Stomach (tissue), 19 donors: ENCODE measurements at places on chromosomes 11 and 22. TPM values are rescaled to one million over a fixed set of nuclear protein-coding genes. Genes with fewer than 3 reads are reported as not detected.

GRCh38 chr11:13278609-13279486, 1.3 kb downstream of the BMAL1 start:
- H3K27me3 ChIP-seq, result no peaks in the 10 kb centered on the region
- H3K4me3 ChIP-seq, result peak overlapping the region; percentile 78
- no peaks in the 10 kb centered on the region for H3K4me1 ChIP-seq
- H3K27ac ChIP-seq, result peak overlapping the region; percentile 97

Gene OMP
- not detected for total RNA-seq

Gene CASP5
- total RNA-seq, result not detected

DNA sequence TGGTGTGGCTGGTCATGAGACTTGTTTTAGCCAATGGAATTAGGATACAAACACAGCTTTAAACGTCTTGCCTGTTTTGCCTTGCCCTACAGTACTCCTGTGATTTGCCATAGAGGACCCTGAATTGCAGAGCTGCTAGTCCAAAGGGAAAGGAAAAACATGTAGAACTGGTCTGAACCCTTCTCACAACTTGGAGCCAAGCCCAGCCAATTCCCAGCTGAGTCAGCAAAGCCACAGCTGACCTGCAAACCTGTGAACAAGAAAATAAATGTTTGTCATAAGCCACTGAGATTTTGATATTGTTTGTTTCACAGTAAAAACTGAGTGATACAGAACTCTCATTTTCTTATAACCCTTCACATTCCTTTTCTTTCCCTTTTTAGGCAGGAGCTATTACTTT, 360.5 kb upstream of the API5 start:
- no peak for DNase-seq
- H3K4me3 ChIP-seq, result no peak overlapping the region
- H3K4me1 ChIP-seq, result no peaks in the 10 kb centered on the region

DNA sequence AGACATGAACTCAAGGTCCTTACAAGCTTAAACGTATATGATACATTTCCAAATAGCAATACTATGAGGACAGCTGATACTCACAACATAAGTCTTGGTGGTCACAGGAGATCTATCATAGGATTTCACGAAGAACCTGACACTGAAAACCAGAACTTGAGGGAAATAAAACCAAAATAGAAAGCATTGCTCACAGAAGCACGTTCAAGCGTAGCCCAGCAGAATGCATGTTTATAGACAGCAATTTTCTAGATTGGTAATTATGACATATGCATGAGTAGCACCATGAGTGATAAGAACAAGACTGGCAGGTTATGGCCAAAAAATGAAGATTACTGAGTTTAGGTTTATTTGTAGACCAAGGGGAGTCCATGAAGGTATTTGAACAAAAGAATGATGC, 243.5 kb downstream of the ETS1 start:
- H3K27me3 ChIP-seq, result no peaks in the 10 kb centered on the region
- peak overlapping the region; percentile 67 for H3K27ac ChIP-seq
- H3K4me3 ChIP-seq, result no peak overlapping the region

DNA sequence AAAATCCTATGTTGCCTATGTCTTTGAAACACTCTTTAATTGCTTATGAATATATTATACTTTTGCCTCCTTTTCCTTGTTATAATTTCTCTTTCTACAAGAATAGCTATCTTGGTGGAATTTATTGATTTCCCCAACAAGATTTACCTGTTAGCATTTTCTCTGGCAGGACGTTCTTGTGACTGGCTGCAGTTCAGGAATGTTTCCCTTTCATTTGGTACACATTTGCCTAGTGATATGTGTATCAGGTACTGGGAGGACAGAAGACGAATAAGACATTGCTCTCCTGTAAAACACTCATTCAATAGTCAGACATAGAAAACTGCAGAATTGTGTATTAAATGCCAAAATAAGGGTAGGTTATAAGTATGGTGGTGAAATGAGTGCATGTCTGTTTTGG, 279.9 kb downstream of the FAT3 start:
- H3K36me3 ChIP-seq, result no peaks in the 10 kb centered on the region
- no peak overlapping the region for H3K27ac ChIP-seq
- H3K27me3 ChIP-seq, result no peaks in the 10 kb centered on the region
- H3K4me3 ChIP-seq, result no peak overlapping the region

- H3K27me3 ChIP-seq, result no peaks in the 10 kb centered on the region
- H3K36me3 ChIP-seq, result no peaks in the 10 kb centered on the region
Observed at GRCh38 chr11:81036168-81036870, 1595.5 kb upstream of the TENM4 start.

GRCh38 chr11:130536106-130537040, 87.9 kb downstream of the ADAMTS15 start:
- no peaks in the 10 kb centered on the region for H3K36me3 ChIP-seq
- no peak for DNase-seq
- peaks cover 14% of the 10 kb centered on the region for H3K4me1 ChIP-seq
- H3K4me3 ChIP-seq, result no peak overlapping the region
- H3K27ac ChIP-seq, result no peak overlapping the region

GRCh38 chr11:3353066-3353465, 25.9 kb downstream of the ZNF195 start:
- H3K27me3 ChIP-seq, result no peaks in the 10 kb centered on the region
- no peak overlapping the region for H3K4me3 ChIP-seq
- DNase-seq, result no peak

DNA sequence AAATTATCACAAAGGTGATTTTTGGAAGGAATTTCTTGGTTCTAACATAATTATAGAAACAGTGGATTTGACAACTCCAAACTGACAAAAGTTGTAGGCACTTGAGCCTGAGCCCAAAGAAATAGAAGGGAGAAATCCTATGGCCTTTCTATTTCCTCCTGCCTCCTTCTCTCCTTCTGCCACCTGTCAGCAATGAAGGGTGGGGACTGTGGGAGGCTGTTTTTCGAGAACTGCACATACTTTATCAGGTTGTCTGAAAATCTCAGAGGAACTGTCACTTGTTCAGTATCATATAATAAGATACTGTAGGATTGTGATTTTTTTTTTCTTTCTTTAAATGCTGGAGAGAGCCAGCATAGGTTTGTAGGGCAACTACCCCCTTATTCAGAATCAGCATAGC, 187.9 kb upstream of the SESN3 start:
- DNase-seq, result no peak
- H3K4me3 ChIP-seq, result no peak overlapping the region
- no peak overlapping the region for H3K27ac ChIP-seq
- H3K36me3 ChIP-seq, result no peaks in the 10 kb centered on the region

Gene MS4A15
- total RNA-seq, result not detected

GRCh38 chr11:132595246-132595645, 937.1 kb downstream of the OPCML start:
- no peak for DNase-seq
- no peaks in the 10 kb centered on the region for H3K27me3 ChIP-seq
- H3K36me3 ChIP-seq, result no peaks in the 10 kb centered on the region
- no peak overlapping the region for H3K4me3 ChIP-seq

Gene OR52I2
- total RNA-seq, result not detected

Gene PGA3
- 367 TPM for total RNA-seq

DNA sequence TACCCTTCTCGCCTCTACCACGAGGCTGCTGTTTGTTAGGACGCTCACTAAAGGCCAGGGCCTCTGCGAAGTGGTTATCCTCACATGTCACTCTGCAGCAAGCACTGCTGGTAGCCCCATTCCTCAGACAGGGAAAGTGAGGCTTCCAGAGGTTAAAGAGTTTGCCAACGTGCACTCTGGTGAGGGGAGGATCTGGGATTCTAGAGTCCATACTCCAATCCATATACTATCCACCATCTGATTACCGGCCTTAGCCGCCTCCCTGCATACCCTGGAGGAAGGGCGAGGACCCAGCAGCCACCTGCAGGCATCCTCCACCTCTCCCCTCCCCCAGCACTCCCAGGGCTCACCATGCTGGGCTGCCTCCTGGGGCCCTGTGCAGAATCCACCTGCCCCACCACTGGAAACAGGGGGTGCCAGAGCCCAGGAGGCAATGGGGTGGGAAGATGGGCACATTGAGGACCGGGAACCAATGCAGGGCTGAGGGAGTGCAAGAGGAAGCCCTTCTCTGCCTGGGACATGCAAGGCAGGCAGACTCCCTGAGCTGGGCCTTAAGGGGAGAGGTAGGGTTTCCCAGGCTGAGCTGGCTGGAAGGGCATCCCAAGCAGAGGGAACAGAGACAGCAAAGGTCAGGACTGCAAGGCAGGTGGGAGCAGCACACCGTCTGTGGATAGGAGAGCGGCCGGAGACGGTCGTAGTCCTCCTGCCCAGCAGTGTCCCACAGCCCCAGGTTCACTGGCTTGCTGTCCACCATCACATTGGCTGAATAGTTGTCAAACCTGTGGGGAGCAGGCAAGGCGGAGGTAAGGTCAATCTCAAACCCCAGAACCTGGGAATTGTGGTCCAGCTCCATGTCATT, 11.7 kb downstream of the RAC2 start:
- peaks cover 14% of the 10 kb centered on the region for H3K4me1 ChIP-seq
- no peak overlapping the region for H3K27ac ChIP-seq
- no peak overlapping the region for H3K4me3 ChIP-seq
- H3K36me3 ChIP-seq, result no peaks in the 10 kb centered on the region
- no peak for DNase-seq

DNA sequence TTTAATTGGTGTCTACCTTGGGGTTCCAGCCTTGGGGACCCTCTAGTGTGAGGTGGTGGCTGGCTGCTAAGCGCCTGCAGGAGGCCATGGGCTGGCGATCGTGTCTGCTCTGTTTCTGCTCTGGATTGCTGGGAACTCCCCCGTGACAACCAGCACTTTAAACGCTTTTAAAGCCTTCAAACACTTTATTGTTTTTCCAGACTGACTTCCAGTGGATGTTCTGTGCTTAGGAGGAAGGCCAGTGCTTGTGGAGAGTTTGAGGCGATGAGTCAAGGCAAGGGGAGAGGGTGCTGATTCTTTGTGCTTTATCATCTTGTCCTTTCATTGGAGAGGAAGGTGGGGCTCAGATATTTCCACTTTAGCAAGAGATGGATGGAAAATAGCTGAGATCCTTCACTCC, 81.6 kb downstream of the FLI1 start:
- H3K36me3 ChIP-seq, result no peaks in the 10 kb centered on the region
- DNase-seq, result no peak

- DNase-seq, result peak; percentile 41
- H3K27me3 ChIP-seq, result no peaks in the 10 kb centered on the region
- peaks cover 67% of the 10 kb centered on the region for H3K4me1 ChIP-seq
- peak overlapping the region; percentile 94 for H3K4me3 ChIP-seq
- peak overlapping the region; percentile 52 for H3K27ac ChIP-seq
Observed at GRCh38 chr11:693415-693831, 1.6 kb downstream of the DEAF1 start.

Gene DEFB131B
- not detected for total RNA-seq

Gene CDC42EP1
- total RNA-seq, result 66.3 TPM

Gene OR52N2
- not detected for total RNA-seq

Gene FDX1
- total RNA-seq, result 23.5 TPM
